ENCODE measurements at places on chromosomes 7 and 10. TPM values are rescaled to one million over a fixed set of nuclear protein-coding genes. Genes with fewer than 3 reads are reported as not detected.

GRCh38 chr7:103314852-103315251 is 17.6 kb downstream of the PMPCB start:
- no peaks in the 10 kb centered on the region for H3K4me1 ChIP-seq
- no peak overlapping the region for H3K4me3 ChIP-seq
- no peak overlapping the region for H3K27ac ChIP-seq
- H3K27me3 ChIP-seq = no peaks in the 10 kb centered on the region

ANKRD61 gene
- not detected for total RNA-seq

GRCh38 chr10:11150231-11150731 is 132.6 kb downstream of the CELF2 start:
- no peaks in the 10 kb centered on the region for H3K27me3 ChIP-seq
- no peak for DNase-seq
- no peak overlapping the region for H3K4me3 ChIP-seq
- no peak overlapping the region for H3K27ac ChIP-seq
- H3K36me3 ChIP-seq = no peaks in the 10 kb centered on the region
- H3K4me1 ChIP-seq = no peaks in the 10 kb centered on the region

GRCh38 chr10:45422207-45422865 is 48.3 kb downstream of the ALOX5 start:
- DNase-seq = no peak
- no peaks in the 10 kb centered on the region for H3K27me3 ChIP-seq
- H3K4me1 ChIP-seq = no peaks in the 10 kb centered on the region
- H3K4me3 ChIP-seq = no peak overlapping the region
- no peak overlapping the region for H3K27ac ChIP-seq
- H3K36me3 ChIP-seq = no peaks in the 10 kb centered on the region

GRCh38 chr10:114009281-114009996 is 34.2 kb upstream of the ADRB1 start:
- no peak for DNase-seq
- no peak overlapping the region for H3K27ac ChIP-seq
- H3K27me3 ChIP-seq = no peaks in the 10 kb centered on the region
- no peak overlapping the region for H3K4me3 ChIP-seq

Data from breast epithelium (tissue), 4 donors.